ENCODE measurements at places on chromosomes 2 and 18. TPM values are rescaled to one million over a fixed set of nuclear protein-coding genes. Genes with fewer than 3 reads are reported as not detected.

DNA sequence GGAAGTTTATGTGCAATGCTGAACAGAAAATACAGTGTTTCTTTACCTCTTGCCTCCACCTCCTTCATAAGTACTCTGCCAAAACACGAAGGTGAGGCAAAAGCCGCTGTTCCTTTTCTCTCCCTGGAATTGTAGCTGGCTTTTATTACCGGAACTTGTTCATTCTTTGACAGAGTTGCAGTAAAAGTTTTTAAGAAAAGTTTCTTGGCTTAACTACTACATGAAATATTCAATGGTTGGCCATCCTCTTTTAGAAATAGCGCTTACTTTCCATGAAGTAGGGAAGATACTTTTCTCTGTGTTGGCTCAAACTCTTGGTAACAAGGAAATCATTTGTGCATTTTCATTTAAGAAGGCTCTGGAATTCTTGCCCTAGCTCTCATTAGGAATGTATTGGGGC lies 950.7 kb upstream of the FANCL start:
- H3K27ac ChIP-seq: no peak overlapping the region
- no peaks in the 10 kb centered on the region for H3K36me3 ChIP-seq
- no peaks in the 10 kb centered on the region for H3K4me1 ChIP-seq
- H3K27me3 ChIP-seq: no peaks in the 10 kb centered on the region

DNA sequence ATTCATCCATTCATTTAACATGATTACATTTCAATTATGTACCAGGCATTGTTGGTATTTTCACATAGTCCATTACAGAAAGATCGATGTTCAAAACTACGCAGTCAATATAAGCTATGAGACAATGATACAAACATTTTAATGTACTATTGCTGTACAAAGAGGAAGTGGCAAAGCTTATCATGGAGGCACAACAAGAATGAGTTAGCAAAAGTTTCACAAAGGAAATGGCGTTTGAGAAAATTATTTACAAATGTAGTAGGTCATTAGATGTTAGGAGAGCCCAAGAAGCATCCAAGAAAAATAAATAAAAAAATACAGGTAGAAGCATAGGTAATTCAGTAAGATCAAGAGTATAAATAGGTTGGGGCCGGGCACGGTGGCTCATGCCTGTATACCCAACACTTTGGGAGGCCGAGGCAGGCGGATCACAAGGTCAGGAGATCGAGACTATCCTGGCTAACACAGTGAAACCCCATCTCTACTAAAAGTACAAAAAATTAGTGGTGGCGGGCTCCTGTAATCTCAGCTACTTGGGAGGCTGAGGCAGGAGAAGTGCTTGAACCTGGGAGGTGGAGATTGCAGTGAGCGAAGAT lies 1730.8 kb upstream of the CELF4 start:
- DNase-seq: no peak
- H3K27ac ChIP-seq: no peak overlapping the region
- H3K4me1 ChIP-seq: no peaks in the 10 kb centered on the region
- no peaks in the 10 kb centered on the region for H3K27me3 ChIP-seq
- peaks cover 2% of the 10 kb centered on the region for H3K36me3 ChIP-seq
- no peak overlapping the region for H3K4me3 ChIP-seq

GRCh38 chr18:8006979-8007378 lies 439.9 kb downstream of the PTPRM start:
- H3K27me3 ChIP-seq: no peaks in the 10 kb centered on the region
- no peaks in the 10 kb centered on the region for H3K36me3 ChIP-seq
- no peak overlapping the region for H3K27ac ChIP-seq
- no peak for DNase-seq
- no peak overlapping the region for H3K4me3 ChIP-seq

DNA sequence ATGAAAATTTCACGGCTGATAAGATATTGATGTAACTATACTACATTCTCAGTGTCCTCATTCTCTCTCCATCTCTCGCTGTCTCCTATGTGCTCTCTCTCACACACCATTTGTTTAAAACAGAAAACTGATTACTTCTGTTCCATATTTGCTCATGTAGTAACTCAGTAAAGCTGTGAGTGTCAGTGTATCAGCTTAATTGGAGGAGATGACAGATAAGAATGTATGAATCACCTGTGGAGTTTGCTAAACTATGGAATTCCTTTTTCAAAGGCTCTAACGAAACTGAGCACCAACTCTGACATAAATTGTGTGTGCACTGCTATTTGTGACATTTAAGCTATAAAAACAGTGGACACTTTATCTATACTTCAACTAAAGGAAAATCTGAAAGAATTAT lies 1080.0 kb downstream of the DSC3 start:
- H3K4me1 ChIP-seq: no peaks in the 10 kb centered on the region
- H3K27me3 ChIP-seq: no peaks in the 10 kb centered on the region
- no peak for DNase-seq
- H3K36me3 ChIP-seq: no peaks in the 10 kb centered on the region

- no peaks in the 10 kb centered on the region for H3K4me1 ChIP-seq
- no peak for DNase-seq
- no peak overlapping the region for H3K27ac ChIP-seq
- no peaks in the 10 kb centered on the region for H3K36me3 ChIP-seq
Measured at GRCh38 chr2:109312902-109313301, 183.9 kb downstream of the SH3RF3 start.

DNA sequence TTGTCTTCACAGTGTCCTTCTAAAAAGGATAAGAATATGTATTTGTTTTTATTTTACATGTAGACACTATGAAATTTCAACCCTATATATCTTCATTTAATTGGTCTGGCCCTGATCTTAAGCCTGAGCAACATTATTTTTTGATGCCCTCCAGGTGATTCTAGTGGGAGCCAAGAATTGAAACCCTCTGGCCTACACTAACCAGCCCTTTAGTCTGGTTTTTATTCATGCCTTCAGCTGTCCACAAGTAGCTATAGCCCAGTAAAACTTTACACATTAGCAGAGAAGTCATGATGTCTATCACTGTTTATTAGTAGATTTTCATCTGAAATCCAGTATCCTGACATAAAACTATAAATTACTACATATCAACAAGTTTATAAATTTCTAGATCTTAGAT lies 52.7 kb upstream of the UBXN4 start:
- H3K4me3 ChIP-seq: no peak overlapping the region
- peak overlapping the region; percentile 71 for H3K27ac ChIP-seq
- no peak for DNase-seq
- H3K27me3 ChIP-seq: no peaks in the 10 kb centered on the region
- H3K36me3 ChIP-seq: peaks cover 2% of the 10 kb centered on the region
- peaks cover 17% of the 10 kb centered on the region for H3K4me1 ChIP-seq

GRCh38 chr18:44723411-44723810 lies 42.7 kb downstream of the SETBP1 start:
- no peak for DNase-seq
- no peaks in the 10 kb centered on the region for H3K27me3 ChIP-seq
- no peak overlapping the region for H3K4me3 ChIP-seq
- H3K36me3 ChIP-seq: peaks cover 3% of the 10 kb centered on the region

DNA sequence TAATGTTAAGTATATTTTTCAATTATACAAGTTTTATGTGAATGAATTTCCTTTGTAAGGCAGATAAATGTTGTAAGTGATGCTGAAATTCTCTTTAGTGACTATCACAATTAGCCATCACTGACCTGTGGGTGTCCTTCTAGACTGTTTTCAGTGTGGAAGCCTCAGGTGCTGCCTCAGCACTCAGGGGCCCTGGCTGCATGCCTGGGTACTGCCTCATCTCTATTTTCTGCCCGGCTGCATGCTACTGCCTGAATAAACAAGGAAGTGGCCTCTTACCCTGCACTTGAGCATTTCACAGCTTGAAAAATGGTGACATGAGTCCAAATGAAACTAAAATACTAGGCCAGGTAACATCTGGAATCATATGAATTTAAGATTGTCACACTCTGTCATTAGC lies 787.6 kb upstream of the SALL3 start:
- no peaks in the 10 kb centered on the region for H3K27me3 ChIP-seq
- no peak for DNase-seq
- no peaks in the 10 kb centered on the region for H3K36me3 ChIP-seq
- H3K4me3 ChIP-seq: no peak overlapping the region

GRCh38 chr2:216732334-216732733 lies 37.0 kb upstream of the IGFBP5 start:
- H3K4me1 ChIP-seq: no peaks in the 10 kb centered on the region
- peaks cover 48% of the 10 kb centered on the region for H3K27me3 ChIP-seq
- no peak overlapping the region for H3K4me3 ChIP-seq
- no peaks in the 10 kb centered on the region for H3K36me3 ChIP-seq
- H3K27ac ChIP-seq: no peak overlapping the region
- DNase-seq: no peak

DNA sequence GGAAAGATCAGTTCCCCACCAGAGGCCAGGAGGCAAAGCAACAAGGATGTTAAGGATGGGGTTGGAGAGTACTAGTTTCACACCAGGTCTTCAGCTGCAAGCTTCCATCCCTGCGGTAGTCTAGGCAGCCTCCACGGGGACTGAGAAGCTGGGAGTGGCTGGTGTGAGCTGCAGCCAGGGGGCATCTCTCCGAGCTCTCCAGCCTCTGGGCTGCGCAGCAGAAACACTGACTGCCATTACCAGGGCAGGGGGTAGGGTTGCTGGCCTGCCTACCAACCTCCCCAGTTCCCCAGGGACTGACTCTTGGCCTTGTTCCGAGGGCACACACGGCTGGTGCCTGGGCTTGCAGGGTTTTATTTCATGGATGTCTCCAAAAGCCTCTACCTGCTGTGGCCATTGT lies 15.9 kb downstream of the GATA6 start:
- H3K27me3 ChIP-seq: peaks cover 15% of the 10 kb centered on the region
- no peak overlapping the region for H3K27ac ChIP-seq
- H3K4me1 ChIP-seq: no peaks in the 10 kb centered on the region
- no peak for DNase-seq

GRCh38 chr2:97726261-97727064 lies 13.1 kb downstream of the ZAP70 start:
- peaks cover 15% of the 10 kb centered on the region for H3K36me3 ChIP-seq
- H3K4me3 ChIP-seq: no peak overlapping the region
- H3K4me1 ChIP-seq: peaks cover 39% of the 10 kb centered on the region
- H3K27ac ChIP-seq: peak overlapping the region; percentile 96

DNA sequence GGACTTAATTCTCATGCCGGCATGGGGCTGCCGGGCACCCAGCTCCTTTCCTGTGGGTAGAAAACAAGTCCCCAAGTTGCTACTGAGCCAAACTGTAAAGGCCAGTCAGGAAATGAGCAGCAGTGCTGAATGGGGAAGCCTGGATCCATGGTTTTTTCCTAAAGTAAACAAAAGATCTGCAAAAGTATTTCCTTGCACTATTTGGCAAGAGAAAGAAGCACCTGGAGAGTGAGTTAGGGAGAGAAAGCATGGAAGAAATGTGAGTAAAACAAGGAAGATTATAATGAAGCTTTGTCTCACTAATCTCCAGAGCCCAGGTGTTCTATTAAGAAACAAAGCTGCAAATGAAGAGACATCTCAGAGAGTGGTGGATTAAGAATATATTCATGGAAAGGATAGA lies 117.6 kb downstream of the METTL8 start:
- peaks cover 32% of the 10 kb centered on the region for H3K4me1 ChIP-seq
- no peak overlapping the region for H3K27ac ChIP-seq
- no peak overlapping the region for H3K4me3 ChIP-seq
- H3K27me3 ChIP-seq: no peaks in the 10 kb centered on the region
- peaks cover 4% of the 10 kb centered on the region for H3K36me3 ChIP-seq

GRCh38 chr2:168138374-168138773 lies 109.0 kb downstream of the STK39 start:
- H3K27ac ChIP-seq: peak overlapping the region; percentile 66
- no peak overlapping the region for H3K4me3 ChIP-seq
- peaks cover 17% of the 10 kb centered on the region for H3K4me1 ChIP-seq
- H3K36me3 ChIP-seq: peaks cover 13% of the 10 kb centered on the region

DNA sequence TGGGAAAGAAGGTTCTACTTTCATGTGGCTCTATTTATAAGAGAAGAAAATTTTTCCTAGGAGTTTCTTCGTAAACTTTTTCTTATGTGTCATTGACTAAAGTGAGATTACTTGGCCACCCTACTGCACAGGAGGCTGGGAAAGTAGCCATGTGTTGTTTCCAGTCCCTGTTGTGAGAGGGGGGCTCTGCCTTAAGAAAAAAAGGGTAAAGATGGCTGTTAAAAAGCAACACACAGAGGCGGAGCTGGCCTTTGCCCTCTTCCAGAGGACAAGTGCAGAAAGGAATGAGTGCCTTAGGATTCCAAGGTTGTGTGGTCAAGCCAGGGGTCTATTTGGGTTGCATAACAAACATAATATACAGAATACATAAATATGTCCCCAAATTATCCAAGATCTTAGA lies 230.0 kb upstream of the CXCR4 start:
- H3K27me3 ChIP-seq: no peaks in the 10 kb centered on the region
- no peak for DNase-seq
- H3K36me3 ChIP-seq: no peaks in the 10 kb centered on the region
- H3K4me1 ChIP-seq: peaks cover 3% of the 10 kb centered on the region
- no peak overlapping the region for H3K27ac ChIP-seq
- H3K4me3 ChIP-seq: no peak overlapping the region

GRCh38 chr2:53516650-53517049 lies 251.0 kb upstream of the CHAC2 start:
- no peak overlapping the region for H3K4me3 ChIP-seq
- no peak overlapping the region for H3K27ac ChIP-seq
- DNase-seq: no peak
- H3K4me1 ChIP-seq: peaks cover 2% of the 10 kb centered on the region
- H3K36me3 ChIP-seq: no peaks in the 10 kb centered on the region

- no peak for DNase-seq
- no peaks in the 10 kb centered on the region for H3K4me1 ChIP-seq
- no peak overlapping the region for H3K27ac ChIP-seq
Measured at GRCh38 chr2:180016937-180017336, 9.8 kb upstream of the CWC22 start.

- peaks cover 8% of the 10 kb centered on the region for H3K36me3 ChIP-seq
- H3K27ac ChIP-seq: peak overlapping the region; percentile 87
- H3K27me3 ChIP-seq: no peaks in the 10 kb centered on the region
- DNase-seq: no peak
- peaks cover 55% of the 10 kb centered on the region for H3K4me1 ChIP-seq
Measured at GRCh38 chr2:230781130-230781797, 68.6 kb downstream of the CAB39 start.

DNA sequence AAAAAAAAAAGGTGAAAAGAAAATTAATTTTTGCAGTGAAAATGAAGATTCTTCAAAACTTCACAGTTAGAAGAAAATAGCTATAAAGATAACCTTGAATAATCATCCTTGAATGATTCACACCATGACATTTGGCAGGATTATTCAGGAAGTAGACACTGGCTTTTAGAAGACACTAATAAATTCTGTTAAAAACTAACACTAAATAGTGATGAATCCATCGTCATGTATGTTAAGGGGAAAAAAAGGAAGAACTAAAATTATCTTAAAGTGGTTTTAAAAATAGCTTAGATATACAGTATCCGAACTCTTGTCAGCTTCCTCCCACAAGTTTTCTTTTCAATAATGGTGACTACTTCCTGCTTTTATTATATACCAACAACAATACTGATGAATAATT lies 10.2 kb downstream of the USP37 start:
- peaks cover 6% of the 10 kb centered on the region for H3K4me1 ChIP-seq
- H3K36me3 ChIP-seq: peaks cover 15% of the 10 kb centered on the region
- no peaks in the 10 kb centered on the region for H3K27me3 ChIP-seq
- H3K27ac ChIP-seq: no peak overlapping the region

Gene GLI2
- total RNA-seq: not detected

Gene RAB31
- total RNA-seq: 15.6 TPM

Gene ALKAL2
- not detected for total RNA-seq

Gene PARD6G
- total RNA-seq: 1.1 TPM

All from T-helper 17 cell (primary cell).